ENCODE measurements at places on chromosomes 11 and 22. TPM values are rescaled to one million over a fixed set of nuclear protein-coding genes. Genes with fewer than 3 reads are reported as not detected.

The APOA4 gene
- not detected for total RNA-seq

The SLC29A2 gene
- 11.4 TPM for total RNA-seq

The MFNG gene
- total RNA-seq: 30.6 TPM

DNA sequence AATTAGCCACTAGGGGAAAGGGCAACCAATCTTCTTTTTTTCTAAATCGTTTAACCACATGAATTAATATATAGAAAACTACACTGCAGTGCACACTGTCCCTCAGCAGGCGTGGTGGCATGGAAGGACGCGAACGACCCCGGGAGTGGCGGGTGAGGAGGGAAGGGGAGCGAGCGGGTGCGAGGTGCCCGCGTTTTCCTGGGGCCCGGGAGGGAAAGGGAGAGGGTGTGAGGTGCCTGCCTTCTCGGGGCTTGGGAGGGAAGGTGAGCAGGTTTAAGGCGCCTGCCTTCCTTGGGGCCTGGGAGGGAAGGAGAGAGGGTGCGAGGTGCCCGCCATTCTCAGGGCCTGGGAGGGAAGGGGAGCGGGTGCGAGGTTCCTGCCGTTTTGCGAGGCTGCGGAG is 765 bp downstream of the GAB4 start:
- H3K4me3 ChIP-seq: no peak overlapping the region
- H3K4me1 ChIP-seq: no peaks in the 10 kb centered on the region
- no peak for DNase-seq
- H3K27ac ChIP-seq: no peak overlapping the region
- no peaks in the 10 kb centered on the region for H3K36me3 ChIP-seq

The CREB3L1 gene
- total RNA-seq: 3.1 TPM
